Stimulated activated CD4-positive, alpha-beta T cell treated with anti-CD3 and anti-CD28 coated beads, Interleukin-12 subunit alpha, Interleukin-12 subunit beta, amount 100 ng/mL, for 48 hours (primary cell): ENCODE measurements at places on chromosomes 2 and 18.

- no peak for DNase-seq
Observed at GRCh38 chr2:191926671-191927070, 79.8 kb upstream of the CAVIN2 start.

- no peak for DNase-seq
Observed at GRCh38 chr2:86352137-86352726, 14.8 kb upstream of the REEP1 start.

- no peak for DNase-seq
Observed at GRCh38 chr2:1397350-1397749, 15.9 kb upstream of the TPO start.

DNA sequence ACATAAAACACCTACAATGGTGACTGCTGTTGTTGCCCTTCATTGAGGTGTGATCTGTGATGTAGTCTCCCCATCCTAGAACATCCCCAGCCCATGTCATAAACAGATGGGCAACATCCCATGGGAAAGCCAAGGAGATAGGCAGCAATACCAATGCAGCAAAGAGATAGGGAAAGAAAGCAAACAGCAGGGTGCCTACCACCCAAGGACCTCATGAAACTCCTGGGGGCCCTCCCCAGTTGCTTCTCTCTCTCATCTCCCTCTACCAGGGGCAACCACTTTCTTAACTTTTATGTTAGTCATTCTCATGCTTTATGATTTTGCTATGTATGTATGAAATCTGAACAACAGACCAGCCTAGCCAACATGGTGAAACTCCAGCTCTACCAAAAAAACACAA, 8.1 kb upstream of the ITPRIPL1 start:
- DNase-seq = no peak

- DNase-seq = no peak
Observed at GRCh38 chr2:79097843-79098242, 10.1 kb upstream of the REG1B start.

DNA sequence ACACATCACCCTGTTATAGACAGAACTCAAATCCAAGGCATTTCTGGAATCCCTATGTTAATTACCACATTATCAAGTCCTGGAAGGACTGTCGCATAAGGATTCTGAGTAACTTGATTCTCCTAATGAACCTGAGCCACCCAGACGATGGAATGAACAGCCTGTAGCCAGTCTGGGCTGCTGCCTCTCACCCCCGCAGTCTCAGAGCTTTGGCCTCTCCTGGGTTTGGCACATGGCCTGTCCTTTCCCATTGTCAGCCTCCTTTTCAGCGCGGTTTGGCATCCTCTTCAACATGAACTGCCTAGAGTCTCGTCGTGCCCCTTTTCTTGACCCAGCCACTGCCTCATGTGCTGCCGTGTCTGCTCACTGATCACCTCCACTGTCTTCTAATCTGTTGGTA, 147.6 kb downstream of the SLC8A1 start:
- DNase-seq = no peak

DNA sequence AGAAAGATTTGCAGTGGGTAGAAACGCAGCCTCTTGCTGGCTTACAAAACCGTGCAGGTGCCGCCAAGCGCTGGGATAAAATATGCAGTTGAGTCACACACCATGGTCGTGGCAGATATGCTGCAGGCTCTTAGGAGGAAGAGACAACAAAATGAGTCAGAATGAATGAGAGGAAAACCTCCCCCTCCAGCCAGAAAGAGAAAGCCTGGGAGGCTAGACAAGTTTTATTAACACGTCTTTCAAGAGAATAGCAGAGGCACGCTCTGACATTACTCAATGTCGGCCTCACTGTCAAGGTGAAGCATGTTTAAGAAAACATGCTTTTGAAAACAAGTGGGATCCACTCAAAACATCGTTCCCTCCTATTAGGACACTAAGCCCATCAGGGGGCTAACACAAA, 37.1 kb upstream of the ZCCHC2 start:
- no peak for DNase-seq

DNA sequence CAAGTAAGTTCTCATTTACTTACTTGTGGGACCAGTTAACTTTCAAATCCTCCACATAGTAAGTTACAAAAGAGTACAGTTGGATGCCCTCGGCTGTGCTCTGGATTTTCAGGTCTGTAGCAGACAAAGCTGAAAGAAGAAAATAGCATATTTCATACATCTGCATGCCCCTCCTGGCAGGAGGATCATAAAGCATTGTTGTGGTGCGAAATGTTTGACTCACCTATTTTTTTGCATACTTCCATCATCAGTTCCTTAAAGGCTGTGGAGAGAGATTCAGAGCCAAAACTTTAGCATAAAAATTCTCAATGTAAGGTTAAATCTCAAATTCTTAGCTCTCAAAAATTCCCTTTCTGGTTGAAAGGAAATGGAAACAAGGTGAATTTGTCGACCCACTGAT, 70.8 kb upstream of the LPIN2 start:
- DNase-seq = no peak

DNA sequence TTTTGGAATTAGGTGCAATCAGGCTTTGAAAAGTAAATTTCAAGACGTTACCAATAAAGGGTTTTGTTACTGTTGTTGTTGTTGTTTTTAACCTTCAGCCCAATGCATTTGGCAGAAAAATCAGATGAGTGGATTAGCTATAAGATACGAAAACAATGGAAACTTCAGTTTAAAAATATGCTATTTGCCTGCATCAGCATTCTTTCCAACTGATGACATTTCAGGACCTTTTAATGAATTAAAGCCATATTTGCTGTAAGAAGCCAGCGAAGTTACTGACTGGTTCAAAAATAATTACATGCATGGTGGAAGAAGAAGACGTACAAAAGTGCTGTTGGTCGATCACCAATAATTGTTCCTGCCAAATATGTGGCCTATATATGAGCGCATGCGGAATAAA, 639.3 kb upstream of the SOX11 start:
- no peak for DNase-seq

GRCh38 chr2:47300609-47301276, 102.2 kb upstream of the MSH2 start:
- DNase-seq = no peak

DNA sequence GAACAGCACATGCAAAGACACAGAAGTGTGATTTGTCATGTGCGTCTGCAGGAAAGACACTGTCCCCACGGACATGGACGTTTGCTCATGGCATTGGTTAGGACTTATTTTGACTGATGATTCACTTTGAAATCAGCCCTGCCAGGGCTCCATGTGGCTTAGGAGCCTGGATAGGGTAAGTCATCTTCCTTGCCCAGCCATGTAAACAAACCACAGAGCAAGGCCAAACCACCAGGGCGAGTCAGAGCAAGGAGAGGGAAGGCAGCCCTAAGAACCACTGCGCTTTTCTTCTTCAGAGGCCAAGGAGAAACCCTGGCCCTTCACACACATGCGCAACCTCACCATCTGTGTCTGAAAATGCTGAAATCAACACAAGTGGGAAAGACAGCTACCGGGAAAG, 88.8 kb downstream of the GFPT1 start:
- no peak for DNase-seq

DNA sequence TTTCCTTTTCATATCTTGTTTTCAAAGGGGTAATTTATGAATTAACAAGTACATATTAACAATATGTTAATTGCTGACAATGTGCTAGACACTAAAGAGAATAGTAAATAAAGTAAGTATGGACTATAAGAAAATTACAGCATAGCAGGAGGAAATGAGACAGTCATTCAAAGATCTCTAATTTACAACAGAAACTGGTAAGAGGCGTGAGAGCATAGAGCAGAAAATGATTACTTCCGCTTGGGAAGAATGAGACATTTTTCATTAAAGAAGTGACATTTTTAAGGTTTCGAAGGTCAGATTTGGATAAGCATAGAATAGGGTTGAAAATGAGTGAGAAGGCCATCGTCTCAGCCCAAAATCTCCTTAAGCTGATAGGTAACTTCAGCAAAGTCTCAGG, 184.4 kb upstream of the SESTD1 start:
- no peak for DNase-seq
